ENCODE measurements at places on chromosomes 16 and 17. TPM values are rescaled to one million over a fixed set of nuclear protein-coding genes. Genes with fewer than 3 reads are reported as not detected.

GRCh38 chr17:8327303-8327649 is 12.4 kb upstream of the ODF4 start:
- H3K27ac ChIP-seq = peak overlapping the region; percentile 69
- no peaks in the 10 kb centered on the region for H3K36me3 ChIP-seq
- peaks cover 21% of the 10 kb centered on the region for H3K4me1 ChIP-seq
- no peaks in the 10 kb centered on the region for H3K27me3 ChIP-seq

DNA sequence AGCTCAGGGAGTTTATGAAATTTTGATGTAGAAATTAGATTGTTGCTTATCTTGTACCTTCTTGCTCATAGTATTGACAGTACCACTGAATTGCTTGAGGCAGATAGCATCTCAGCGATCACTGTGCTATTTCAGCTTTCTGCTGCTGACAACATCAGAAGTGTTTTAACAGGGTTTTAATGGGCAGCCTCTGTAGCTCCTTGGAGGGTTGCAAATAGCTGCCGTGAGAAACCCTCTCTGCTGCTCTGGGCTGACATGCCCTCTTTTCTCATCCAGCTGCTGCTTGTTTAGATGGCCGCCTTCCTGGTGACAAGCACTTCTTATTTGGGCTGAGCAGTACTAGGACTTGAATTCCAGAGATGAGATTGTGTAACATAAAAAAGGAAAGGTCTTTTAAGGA is 180.2 kb upstream of the TBX2 start:
- no peak overlapping the region for H3K4me3 ChIP-seq
- no peaks in the 10 kb centered on the region for H3K27me3 ChIP-seq
- no peaks in the 10 kb centered on the region for H3K4me1 ChIP-seq
- H3K36me3 ChIP-seq = no peaks in the 10 kb centered on the region
- H3K27ac ChIP-seq = peak overlapping the region; percentile 1

DNA sequence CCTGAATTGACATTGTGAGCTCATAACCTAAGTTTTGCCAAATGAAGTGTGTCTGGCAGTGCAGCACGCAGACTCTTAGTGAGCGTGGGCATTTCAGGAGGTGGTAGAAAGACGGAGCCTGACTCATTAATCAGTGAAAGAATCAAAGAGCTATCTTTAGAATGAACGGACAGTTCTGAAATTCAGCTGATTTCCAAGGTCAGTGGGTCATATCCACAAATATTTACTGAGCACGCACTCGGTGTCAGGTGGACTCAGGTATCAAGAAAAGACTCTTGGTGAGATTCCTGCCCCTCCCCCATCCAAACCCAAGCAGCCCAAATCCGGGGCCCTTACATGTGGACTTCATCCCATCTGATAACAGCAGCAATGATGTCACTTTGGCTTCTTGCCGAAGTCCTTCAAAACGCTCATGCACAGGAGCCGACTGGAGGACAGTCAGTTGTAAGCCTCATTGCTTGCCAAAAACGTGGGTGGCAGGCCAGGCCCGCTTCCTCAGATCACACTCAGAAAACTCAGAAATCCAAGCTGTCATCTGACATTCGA is 185.8 kb downstream of the HS3ST3A1 start:
- H3K4me3 ChIP-seq = no peak overlapping the region
- no peaks in the 10 kb centered on the region for H3K4me1 ChIP-seq
- DNase-seq = no peak
- no peaks in the 10 kb centered on the region for H3K27me3 ChIP-seq
- no peaks in the 10 kb centered on the region for H3K36me3 ChIP-seq

DNA sequence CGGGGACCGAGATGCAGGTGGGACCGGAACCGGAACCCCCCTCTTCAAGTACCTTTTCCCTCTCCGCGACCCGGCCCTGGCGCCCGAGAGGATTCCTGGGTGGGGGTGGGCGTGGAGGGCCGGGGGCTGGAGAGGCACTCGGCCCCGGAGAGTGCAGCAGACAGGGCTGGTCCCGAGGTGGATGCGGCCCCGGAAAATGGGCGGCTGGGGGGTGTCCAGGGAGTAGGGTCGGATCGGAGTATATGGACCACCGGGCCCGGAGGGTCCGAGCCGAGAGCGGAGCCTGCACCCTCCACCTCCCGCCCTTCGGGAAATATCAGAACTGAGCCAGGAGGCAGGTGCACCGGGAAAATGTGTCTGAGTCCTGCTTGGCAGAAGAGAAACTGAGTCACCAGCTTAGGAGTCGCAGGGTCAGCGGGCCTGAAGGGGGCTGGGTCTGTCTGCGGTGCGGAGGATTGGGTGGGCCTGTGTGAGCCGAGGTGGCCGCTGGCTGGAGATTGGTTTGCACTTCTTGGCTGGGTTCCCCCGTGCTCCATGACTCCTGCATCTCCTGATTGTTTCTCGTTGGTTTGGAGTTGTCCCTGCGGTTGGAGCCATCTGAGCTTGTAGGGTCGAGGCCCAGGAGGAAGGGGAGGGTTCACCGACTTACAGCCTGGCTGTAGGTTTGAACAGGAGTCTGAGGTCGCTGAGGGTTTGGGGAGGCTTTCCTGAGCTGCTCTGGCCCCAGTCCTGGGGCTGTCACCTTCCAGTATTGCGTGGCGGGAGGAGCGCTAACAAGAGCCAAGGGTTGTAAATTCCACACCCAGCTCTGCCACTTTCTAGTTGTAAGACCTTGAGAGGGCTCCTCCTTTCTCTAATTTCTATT is 518 bp downstream of the SH2B1 start:
- H3K4me3 ChIP-seq = peak overlapping the region; percentile 80
- no peak for DNase-seq
- peaks cover 36% of the 10 kb centered on the region for H3K4me1 ChIP-seq
- H3K27ac ChIP-seq = peak overlapping the region; percentile 92
- H3K36me3 ChIP-seq = peaks cover 26% of the 10 kb centered on the region

DNA sequence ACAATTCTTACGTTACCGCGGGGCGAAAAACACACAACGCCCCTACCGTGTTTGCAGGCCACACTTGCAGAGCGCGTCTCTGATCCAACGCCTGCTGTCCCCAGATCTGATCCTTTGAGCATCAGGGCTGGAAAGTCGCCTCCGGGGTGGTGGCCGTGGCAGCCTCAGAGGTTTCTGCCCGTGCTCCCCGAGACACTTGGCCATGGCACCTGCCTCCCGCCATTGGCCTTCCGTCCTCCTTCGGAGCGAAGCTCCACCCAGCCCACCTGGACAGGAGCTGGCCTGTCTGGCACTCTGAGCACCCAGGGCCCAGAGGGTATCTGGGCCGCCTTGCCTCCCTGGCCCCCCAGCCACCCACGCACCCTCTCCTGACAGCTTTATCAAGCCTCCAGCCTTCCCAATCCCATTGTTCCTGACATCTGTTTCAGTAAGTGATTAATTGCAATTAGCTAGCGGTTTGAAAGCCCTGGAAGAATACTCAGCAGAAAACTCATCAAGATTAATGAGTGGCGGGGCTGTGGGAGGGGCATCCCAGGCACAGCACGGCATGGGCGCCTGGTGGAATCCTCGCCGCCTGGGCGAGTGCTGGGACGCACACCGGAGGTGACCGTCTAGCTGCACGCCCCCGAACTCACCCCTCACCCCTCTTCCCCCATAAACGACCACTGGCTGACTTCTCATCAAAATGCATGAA is 181.5 kb upstream of the GSE1 start:
- no peak overlapping the region for H3K4me3 ChIP-seq
- H3K4me1 ChIP-seq = peaks cover 10% of the 10 kb centered on the region
- H3K27me3 ChIP-seq = no peaks in the 10 kb centered on the region
- no peak for DNase-seq
- no peaks in the 10 kb centered on the region for H3K36me3 ChIP-seq

DNA sequence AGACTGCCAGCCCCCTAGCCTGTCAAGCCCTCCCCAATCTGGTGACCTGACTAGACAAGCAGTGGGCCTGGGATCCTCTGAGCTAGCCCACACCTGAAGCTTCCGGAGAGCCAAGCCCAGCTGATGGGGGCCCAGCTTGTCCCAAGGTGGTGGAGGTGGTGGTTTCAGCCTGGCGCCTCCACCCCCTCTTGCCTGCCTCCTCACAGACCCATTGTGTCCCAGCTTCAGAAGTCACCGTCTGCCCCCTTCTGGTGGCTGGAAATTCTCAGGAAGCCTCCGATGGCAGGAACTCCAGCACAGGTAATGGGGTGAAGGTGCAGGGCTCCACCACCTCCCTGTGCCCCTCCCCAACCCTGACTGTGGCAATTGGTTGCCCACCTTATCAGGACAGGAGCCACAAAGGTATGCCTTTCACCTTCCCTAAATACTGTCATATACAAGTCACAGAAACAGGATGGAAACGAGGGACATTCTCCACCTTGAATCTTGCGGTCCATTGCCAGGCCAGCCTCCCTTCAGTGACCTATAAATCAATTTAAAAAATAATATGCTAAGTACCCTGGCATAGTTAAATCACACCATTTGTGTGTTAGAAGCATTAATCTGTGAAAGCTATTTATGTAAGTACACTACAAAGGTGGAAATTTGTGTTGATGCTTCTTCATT is 66.0 kb upstream of the ZNF423 start:
- H3K36me3 ChIP-seq = no peaks in the 10 kb centered on the region
- DNase-seq = no peak
- H3K4me3 ChIP-seq = no peak overlapping the region
- H3K27ac ChIP-seq = no peak overlapping the region
- H3K4me1 ChIP-seq = no peaks in the 10 kb centered on the region

- H3K4me1 ChIP-seq = peaks cover 70% of the 10 kb centered on the region
- peak overlapping the region; percentile 93 for H3K27ac ChIP-seq
- no peaks in the 10 kb centered on the region for H3K36me3 ChIP-seq
- H3K27me3 ChIP-seq = no peaks in the 10 kb centered on the region
- no peak for DNase-seq
- peak overlapping the region; percentile 51 for H3K4me3 ChIP-seq
These were observed 1.0 kb upstream of the NLRC5 start for GRCh38 chr16:56988161-56988947.

DNA sequence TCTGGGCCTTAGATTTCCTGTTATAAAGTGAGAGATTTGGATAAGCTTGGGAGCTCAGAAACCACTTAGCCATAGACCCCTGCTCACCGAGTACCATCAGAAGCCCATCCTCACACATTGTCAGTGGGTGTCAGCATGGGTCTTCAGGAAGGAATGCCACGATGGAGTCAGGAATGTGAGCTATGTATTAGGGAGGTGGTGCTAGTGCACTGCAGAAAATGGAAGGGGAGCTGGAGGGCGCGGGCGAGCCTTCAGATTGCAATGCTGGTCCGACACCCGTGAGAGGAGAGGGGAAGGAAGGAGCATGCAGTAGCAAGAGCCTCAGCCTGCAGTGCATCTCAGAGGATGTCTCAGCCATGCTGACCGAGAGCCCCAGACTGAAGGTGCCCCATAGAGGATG is 294.5 kb downstream of the FOXL1 start:
- H3K4me1 ChIP-seq = no peaks in the 10 kb centered on the region
- no peak overlapping the region for H3K4me3 ChIP-seq
- no peaks in the 10 kb centered on the region for H3K36me3 ChIP-seq
- H3K27ac ChIP-seq = no peak overlapping the region
- H3K27me3 ChIP-seq = no peaks in the 10 kb centered on the region
- DNase-seq = no peak

GRCh38 chr16:27112093-27112811 is 45.5 kb downstream of the C16orf82 start:
- H3K4me3 ChIP-seq = no peak overlapping the region
- no peaks in the 10 kb centered on the region for H3K27me3 ChIP-seq
- H3K4me1 ChIP-seq = peaks cover 9% of the 10 kb centered on the region
- DNase-seq = peak; percentile 77
- no peak overlapping the region for H3K27ac ChIP-seq

DNA sequence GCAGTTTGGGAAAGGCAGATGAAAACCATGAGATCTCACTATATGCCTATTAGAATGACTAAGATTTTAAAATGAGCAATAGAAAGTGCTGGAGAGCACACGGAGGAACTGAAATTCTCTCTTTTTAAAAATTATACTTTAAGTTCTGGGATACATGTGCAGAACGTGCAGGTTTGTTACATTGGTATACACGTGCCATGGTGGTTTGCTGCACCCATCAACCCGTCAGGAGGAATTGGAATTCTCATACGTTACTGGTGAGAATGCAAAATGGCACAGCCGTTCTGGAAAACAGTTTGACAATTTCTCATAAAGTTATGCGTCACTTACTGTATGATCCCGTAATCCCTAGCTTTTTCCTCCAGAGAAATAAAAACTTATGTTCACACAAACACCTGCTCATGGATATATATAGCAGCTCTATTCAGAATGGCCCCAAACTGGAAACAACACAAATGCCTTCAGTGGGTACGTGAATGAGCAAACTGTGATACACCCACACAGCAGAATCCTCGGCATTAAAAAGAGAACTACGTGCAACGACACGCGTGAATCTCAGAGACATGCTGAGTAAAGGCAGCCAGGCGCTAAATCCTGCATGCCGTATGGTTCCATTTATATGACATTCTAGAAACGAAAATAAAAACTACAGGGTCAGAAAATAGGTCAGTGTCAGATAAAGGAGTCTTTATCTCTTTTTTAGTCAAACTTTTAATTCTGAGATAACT is 11.8 kb downstream of the PIK3R6 start:
- no peaks in the 10 kb centered on the region for H3K4me1 ChIP-seq
- DNase-seq = no peak
- no peaks in the 10 kb centered on the region for H3K36me3 ChIP-seq
- H3K4me3 ChIP-seq = no peak overlapping the region
- no peak overlapping the region for H3K27ac ChIP-seq
- no peaks in the 10 kb centered on the region for H3K27me3 ChIP-seq

GRCh38 chr17:38654411-38655398 is 20.1 kb downstream of the EPOP start:
- DNase-seq = no peak
- no peak overlapping the region for H3K27ac ChIP-seq
- H3K4me3 ChIP-seq = no peak overlapping the region
- H3K4me1 ChIP-seq = no peaks in the 10 kb centered on the region
- H3K36me3 ChIP-seq = no peaks in the 10 kb centered on the region

GRCh38 chr17:27381007-27381501 is 75.2 kb upstream of the KSR1 start:
- no peak overlapping the region for H3K4me3 ChIP-seq
- H3K27ac ChIP-seq = peak overlapping the region; percentile 64
- DNase-seq = no peak
- H3K36me3 ChIP-seq = no peaks in the 10 kb centered on the region

DNA sequence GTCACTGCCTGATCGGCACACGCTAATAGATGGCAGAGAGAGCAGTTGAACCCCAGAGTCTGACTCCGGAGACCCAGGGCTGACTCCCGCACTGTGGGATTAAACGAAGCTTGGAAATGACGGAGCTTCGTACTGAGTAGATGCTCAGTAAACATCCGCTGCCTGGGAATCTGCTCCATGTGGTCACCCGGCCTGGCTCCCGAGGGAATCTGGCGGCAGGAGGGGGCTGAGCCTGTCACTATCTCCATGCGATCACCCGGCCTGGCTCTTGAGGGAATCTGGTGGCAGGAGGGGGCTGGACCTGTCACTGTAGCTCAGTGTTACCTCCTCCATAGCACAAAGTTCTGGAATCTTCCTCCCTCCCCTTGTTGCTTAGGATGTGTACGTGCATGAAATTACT is 139.7 kb upstream of the CIBAR2 start:
- H3K4me3 ChIP-seq = no peak overlapping the region
- DNase-seq = no peak

GRCh38 chr16:64771273-64771672 is 350.6 kb downstream of the CDH11 start:
- no peaks in the 10 kb centered on the region for H3K36me3 ChIP-seq
- H3K27ac ChIP-seq = no peak overlapping the region
- no peak for DNase-seq

GRCh38 chr16:66908116-66908515 is 10.6 kb downstream of the CDH16 start:
- H3K27ac ChIP-seq = no peak overlapping the region
- DNase-seq = no peak
- no peak overlapping the region for H3K4me3 ChIP-seq

Gene SCN4A
- total RNA-seq = 0.98 TPM

Gene P2RX5
- total RNA-seq = 1.7 TPM

Gene TMEM114
- not detected for total RNA-seq

Gene TBC1D3
- total RNA-seq = not detected

Gene HBQ1
- total RNA-seq = not detected

Gene KPNA2
- total RNA-seq = 29.7 TPM

Gene KIF18B
- 0.74 TPM for total RNA-seq

Data from vagina (tissue), 2 donors.